Activated T-helper 1 cell treated with anti-CD3 and anti-CD28 coated beads, Interleukin-2, amount 50 U/mL, for 16 hours (primary cell): ENCODE measurements at places on chromosomes 11 and 22.

- no peak for DNase-seq
Measured at GRCh38 chr22:24408630-24409029, 18.8 kb upstream of the ADORA2A start.

DNA sequence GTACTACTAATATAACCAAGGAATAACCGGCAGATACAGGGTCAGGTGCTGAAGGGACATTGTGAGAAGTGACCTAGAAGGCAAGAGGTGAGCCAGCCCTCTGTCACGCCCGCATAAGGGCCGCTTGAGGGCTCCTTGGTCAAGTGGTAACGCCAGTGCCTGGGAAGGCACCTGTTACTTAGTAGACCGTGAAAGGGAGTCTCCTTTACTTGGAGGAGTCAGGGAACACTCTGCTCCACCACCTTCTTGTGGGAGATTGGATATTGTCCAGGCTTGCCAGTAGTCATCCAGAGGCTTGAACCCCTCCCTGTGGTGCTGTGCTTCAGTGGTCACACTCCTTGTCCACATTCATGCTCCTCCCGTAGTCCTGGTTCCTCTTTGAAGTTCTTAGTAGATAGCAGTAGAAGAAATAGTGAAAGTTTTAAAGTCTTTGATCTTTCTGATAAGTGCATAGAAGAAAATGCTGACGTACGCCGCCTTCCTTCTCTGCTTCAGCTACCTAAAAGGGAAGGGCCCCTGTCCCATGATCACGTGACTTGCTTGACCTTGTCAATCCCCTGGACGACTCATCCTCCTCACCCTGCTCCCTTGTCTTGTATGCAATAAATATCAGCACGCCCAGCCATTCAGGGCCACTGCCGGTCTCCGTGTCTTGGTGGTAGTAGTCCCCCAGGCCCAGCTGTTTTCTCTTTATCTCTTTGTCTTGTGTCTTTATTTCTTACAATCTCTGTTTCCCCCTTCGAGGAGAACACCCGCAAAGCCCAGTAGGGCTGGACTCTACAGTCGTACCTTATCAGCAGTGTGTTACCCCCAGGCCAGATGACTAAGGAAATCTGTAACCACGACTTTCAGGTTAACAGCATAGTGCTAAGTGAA lies 6.1 kb downstream of the NUP50 start:
- no peak for DNase-seq

- DNase-seq, result no peak
Measured at GRCh38 chr11:77747381-77747969, 73.0 kb downstream of the RSF1 start.

GRCh38 chr22:36068776-36069344 lies 40.2 kb upstream of the RBFOX2 start:
- DNase-seq, result no peak

- peak; percentile 54 for DNase-seq
Measured at GRCh38 chr11:66429983-66430602, 8.6 kb downstream of the MRPL11 start.

DNA sequence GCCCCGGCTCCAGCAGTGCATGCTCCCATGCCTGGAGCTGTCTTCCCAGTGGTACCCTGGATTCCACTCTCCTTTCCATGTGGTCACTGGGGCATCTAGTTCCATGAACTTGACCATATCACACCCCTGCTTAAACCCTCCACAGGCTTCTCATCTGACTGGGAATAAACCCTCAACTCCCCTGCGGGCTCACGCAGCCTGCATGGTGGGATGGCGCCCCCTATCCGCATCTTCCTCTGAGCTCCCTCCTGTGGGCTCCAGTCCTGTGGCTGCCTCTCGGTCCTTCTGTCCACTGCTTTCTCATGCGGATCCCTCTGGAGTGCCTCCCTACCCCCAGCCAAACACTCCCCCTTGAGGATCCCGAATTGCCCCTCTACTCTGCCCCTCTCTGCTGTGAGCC lies 41.4 kb upstream of the TTLL12 start:
- no peak for DNase-seq

DNA sequence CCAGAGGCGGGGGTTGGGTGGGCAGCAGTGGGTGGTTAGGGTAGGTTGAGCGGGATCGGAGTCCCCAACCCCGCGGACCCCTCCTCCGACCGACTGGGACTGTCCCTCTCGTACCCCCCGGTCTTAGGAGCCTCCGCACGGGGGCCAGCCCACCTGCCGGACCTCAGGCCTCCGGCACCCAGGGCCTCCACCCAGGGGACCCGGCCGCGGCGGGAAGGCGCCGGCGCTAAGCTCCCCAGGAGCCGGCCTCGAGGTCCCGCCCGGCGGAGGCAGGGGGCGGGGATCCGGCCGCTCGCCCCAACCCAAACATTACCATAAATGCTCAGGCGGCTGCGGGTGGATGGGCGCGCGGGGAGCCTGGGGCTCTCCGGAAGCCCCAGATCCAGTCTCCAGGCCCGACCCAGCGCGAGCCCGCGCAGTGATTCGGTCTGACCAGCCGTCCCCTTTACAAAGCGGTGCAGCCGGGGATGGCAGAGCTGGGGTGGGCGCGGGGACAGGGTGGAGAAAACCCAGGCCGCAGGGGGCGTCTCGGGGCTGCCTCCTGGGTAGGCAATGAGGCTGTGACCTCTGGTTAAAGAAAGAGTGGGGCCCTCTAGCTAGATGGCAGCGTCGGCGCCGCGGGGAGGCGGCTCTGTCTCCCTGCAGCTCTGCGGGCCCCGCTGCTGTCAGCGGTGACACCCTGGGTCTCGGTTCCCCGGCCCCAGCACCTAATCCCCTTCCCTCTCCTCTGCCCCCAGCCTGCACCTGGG lies 4.0 kb upstream of the MCAM start:
- DNase-seq, result no peak
